ENCODE measurements at places on chromosomes 12 and 14.

DNA sequence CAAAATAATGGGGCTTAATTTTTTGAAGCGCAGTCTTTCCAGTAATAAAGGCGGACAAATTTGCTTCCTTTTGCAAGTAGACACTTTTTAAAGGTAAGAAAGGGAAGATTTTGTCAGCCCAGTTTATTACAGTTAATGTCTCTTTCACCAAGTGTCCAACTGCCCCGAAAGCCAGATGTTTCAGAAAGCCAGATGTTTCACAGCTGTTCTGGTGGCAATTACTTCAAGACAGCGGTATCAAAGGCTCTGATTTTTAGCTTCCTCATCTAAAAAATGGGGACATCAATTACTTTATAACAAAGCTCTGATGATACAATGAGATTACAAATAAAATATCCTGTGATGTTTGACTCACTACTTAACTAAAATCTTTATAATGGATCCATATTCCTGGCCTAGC, 1.0 kb downstream of the WBP11 start:
- no peak for DNase-seq

GRCh38 chr12:97500537-97500936, 37.9 kb downstream of the RMST start:
- no peak for DNase-seq

DNA sequence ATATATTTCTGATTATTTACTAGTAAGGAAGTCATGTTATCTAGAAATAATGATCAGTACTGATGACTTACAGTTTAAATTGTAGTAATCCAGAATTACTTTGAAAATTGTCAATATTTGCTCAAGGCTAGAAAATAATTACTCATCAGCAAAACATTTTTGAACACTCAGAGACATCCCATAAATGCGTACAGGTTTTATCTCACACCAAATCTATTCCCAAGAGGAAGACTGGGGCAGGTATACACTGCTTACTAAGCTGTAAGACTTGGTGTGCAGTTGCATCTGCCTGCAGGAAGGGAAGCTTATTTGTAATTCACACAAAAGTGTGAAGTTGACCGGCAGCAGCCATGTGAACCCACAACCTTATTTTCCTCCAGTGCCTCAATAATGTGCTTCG, 146.4 kb downstream of the CCER1 start:
- DNase-seq, result no peak

DNA sequence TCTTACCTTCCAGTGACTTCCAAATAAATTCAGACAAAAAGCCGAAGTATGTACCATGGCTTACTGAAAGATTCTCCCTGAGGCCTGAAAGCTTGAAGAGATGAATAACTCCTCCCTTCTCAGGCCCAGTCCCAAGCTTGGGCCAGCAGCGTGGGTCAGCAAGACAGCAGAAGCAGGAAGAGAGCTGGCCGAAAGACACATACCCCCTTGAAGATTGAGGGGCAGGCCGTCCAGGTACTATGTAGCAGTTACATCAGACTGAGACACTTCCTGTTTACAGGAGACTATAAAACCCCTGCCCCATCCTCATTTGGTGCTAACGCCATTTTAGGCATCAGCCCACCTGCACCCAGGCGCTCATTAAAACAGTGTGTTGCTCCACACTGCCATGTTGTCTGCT, 15.0 kb downstream of the NDUFA12 start:
- no peak for DNase-seq

DNA sequence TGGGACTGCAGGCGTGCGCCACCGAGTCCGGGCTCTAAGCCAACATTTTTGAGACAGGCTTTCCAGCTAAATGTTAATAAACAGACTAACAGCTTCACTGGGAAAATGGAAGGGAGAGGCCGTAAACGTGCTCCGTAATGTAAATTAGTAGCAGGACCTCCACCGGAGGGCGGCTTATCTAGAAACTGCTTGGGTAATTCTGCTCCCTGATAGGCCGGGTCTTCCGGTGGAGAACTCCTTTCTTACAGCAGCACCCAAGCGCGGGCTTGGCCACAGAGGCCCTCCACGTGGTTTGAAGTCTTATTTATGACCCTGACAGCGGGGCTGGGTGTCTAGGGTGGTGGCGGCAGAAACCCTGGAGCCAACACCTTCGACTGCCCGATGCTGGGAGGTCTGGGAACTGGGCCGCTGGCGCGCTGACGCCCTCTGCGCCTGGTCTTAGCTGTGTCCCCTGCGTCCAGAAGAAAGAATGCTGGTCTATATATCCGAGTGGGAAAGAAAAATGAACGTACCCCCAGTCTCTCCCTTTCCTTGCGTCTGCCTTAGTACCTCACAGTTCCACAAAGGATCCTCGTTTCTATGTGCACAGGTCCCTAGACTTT, 1.7 kb downstream of the DPPA3 start:
- no peak for DNase-seq

- peak; percentile 16 for DNase-seq
Measured at GRCh38 chr14:24481622-24482324, 26.3 kb downstream of the CMA1 start.

DNA sequence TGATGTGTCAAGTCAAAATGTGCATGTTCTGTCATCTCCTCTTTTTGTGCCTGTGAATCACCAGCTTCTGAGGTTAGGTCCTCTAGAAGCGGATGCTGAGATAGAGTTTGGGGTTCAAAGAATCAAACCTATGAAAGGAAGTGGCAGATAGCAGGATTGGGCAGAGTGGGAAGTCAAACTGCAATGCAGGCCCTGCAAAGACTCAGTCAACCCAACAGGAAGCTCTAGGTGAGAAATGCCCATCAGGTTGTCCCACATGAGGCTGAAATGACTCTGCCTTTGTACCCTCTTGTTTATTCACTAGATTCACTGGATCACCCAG, 4.5 kb upstream of the MIA2 start:
- DNase-seq, result peak; percentile 39

GRCh38 chr12:12294215-12295005, 27.6 kb upstream of the LRP6 start:
- no peak for DNase-seq

DNA sequence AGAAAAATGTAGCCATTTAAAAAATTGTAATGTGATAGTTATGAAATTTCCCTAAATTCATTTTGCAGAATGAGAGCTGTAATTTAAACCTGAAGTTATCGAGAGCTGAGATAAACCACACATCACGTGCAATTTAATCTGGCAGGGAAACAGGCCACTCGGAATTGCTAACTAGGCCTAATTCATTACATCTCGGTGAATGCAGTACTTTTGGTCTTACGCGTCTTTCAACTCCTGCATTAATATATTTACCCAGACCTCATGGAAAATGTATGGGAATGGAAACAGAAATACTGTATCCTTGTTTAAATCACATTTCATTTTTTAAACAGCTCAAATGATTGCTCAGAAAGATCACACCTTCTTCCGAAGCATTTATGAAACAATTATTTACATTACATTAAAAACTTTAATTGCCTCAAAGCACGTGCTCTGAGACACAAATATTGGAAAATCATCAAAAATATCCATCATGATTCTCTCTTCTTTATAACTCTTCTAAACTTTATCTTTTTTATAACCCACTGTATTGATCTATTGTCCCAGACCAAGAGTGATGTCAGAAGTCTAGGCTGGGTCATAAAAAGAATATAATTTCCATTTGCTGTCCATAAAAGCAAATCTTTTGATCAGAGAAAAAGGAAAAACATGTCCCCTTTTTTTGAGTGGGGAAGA, 111.7 kb upstream of the MYL2 start:
- no peak for DNase-seq

DNA sequence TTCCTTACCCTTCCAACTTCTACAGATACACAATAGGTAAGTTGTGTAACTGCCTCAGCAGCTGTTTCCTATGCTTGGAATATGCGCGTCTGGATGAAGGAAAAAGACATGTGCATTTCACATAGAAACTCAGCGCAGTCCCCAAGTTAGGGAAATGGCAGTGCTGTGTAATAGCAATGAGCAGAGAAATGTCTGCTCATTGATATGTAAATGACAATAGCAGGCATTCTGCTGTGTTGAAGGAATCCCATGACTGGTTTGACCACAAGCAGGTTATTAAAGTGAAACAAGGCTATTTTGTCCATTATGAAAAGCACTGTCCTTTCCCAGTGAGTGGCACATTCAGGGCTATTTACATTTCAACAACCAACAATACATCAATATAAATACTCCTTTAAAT, 106.6 kb downstream of the BTG1 start:
- DNase-seq, result no peak

DNA sequence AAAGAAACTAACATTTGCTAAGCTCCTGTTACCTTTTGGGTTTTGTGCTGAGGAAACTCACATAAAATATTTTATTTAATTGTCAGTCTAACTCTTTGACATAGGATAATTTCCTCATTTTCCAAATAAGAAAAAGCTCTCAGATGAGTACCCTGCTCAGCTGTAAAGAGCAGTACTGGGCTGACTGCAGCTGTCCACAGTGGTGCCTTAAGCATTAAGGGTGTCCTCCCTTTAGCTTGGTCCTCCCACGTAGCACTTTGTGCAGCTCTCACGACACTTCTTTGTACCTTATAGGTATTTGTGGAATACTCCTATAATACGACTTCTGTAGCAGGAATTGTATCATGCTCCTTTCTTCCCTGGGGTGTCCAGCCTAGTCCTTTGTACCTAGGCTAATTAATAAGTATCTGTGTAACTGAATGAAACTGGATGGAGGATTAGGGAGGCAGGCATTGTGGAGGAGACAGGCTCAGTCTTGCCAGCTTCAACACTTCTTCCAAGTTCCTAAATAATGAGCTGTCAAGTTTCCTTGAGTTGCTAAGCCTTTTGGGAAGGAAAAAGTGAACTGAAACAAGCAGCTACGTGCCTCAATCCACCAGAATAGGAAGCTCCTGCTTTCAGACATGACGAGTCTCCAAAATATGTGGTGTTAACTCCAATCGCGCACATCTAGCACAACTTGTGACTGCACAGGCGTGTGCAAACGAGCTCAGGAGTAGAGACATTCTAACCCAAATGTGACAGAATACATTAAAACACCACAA, 123.0 kb downstream of the SLC38A4 start:
- no peak for DNase-seq

- no peak for DNase-seq
Measured at GRCh38 chr12:117143008-117143532, 43.9 kb upstream of the TESC start.

DNA sequence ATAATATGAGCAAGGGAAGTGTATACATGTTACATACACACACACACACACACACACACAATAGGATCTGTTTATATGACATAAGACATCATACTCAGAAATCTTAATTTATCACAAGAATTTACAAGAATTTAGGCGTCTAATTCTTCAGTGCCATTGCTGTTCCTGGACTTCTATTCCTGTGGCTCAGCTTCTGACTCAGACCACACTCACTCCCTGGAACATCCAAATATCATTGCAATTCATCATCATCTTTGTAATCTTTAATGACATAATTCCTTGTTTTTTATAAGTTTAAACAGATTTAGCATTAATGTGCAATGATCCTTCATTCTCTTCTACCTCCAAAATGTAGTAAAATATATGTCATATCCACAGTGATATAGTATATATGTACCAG, 544.2 kb downstream of the FOXG1 start:
- DNase-seq, result no peak

DNA sequence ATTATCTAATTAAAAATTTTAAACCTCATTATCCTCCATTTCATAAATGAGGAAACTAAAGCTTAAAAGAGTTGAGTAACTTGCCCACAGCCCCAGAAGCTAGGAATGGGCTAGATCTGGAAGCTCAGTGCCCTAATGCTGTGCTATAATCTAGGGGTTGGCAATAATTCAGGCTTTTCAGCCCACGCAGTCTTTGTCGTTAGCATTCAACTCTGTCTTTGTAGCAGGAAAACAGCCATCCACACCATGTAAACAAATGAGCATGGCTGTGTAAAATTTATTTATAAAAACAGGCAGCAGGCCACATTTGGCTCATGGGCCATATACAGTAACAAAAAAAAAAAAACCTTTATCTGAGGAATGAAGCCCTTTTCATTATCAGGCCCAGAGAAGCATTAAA, 92.4 kb upstream of the OVCH1 start:
- DNase-seq, result no peak

- DNase-seq, result no peak
Measured at GRCh38 chr14:72925815-72926291, 411 bp upstream of the DCAF4 start.

DNA sequence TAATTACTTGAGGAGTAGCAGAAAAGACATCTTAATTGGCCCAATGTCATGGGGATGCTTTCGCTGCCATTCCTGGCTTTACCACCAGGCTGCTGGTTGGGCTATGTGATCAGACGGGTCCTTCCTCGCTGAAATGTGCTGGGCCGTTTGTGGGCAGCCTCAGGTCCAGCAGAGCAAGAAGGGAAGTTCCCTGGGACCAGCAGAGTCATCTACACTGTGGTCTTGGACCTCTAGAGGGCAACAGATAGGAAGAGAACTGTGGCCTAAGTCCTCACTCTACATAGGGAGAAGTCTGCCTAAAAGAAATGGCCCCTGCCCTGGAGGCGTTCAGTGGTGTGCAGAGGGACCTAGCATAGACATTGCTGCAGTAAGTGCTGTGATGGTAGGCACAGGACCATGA, 10.9 kb downstream of the EVL start:
- DNase-seq, result peak; percentile 33

- peak; percentile 18 for DNase-seq
Measured at GRCh38 chr14:73829526-73830431, 21.9 kb upstream of the PTGR2 start.

DNA sequence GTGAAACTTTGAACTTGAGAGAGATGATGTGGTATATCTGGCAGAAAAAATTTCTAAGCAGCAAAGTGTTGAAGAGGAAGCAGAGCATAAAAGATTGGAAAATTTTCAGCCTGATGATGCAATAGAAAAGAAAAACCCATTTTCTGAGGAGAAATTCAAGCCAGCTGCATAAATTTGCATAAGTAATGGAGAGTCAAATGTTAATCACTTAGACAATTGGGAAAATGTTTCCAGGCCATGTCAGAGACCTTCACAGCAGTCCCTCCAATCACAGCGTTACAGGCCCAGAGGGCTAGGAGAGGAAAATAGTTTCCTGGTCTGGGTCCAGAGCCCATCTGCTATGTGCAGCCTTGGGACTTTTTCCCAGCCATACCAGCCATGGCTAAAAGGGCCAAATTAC, 469.0 kb upstream of the FOXG1 start:
- DNase-seq, result no peak
